Chondrocyte (in vitro differentiated cells): ENCODE measurements at places on chromosomes 2 and 18. TPM values are rescaled to one million over a fixed set of nuclear protein-coding genes. Genes with fewer than 3 reads are reported as not detected.

Gene FAM110C
- total RNA-seq, result 0.22 to 1.7 TPM (median 1.3 TPM) in 3 replicates

Gene KCNIP3
- 3.1 to 6.0 TPM (median 5.9 TPM) in 3 replicates for total RNA-seq

Gene SERPINB12
- not detected in 3 replicates for total RNA-seq

Gene SPTBN1
- total RNA-seq, result 275 to 297 TPM (median 293 TPM) in 3 replicates
